ENCODE measurements at places on chromosomes 13 and 19.

GRCh38 chr19:1746401-1747284 lies 6.7 kb upstream of the ONECUT3 start:
- DNase-seq, result no peak

DNA sequence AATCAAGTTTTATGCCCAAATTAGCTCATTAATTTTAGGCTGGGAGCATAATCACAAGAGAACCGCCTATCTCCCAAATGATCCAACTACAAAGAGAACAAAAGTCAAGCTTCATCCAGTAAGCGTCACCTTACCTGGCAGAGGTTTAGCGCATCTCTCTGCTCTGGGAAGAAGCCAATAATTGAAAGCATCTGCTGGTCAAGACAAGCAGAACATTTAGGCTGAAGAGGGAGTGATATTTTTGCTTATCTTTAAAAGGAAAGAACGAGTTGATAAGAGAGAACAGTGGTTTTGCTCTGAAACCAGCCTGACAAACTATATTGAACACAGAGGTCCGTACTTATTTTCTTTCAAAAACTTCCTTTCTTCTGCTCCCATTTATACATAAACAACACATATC lies 242.1 kb downstream of the ENOX1 start:
- DNase-seq, result no peak

DNA sequence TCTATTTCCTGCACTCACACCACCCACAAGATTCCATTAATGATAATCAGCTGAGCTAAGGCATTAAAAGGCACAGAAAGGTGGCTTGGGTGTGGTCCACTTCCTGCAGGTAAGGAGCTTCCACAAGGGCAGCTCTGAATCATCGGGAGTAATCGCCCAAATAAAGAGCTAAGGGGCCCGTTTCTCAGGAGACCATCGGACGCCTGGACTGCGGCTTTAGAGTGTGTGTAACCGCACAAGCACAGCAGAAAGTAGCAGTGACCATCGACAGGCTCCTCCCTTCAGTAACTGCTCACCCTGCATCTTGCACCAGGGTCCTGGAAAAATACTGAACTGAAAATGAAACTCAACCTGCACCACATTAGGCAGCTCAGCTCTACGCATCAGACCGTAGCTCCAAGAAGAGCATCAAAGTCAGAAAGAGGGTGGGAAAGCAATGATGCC lies 6.0 kb downstream of the STK24 start:
- no peak for DNase-seq

DNA sequence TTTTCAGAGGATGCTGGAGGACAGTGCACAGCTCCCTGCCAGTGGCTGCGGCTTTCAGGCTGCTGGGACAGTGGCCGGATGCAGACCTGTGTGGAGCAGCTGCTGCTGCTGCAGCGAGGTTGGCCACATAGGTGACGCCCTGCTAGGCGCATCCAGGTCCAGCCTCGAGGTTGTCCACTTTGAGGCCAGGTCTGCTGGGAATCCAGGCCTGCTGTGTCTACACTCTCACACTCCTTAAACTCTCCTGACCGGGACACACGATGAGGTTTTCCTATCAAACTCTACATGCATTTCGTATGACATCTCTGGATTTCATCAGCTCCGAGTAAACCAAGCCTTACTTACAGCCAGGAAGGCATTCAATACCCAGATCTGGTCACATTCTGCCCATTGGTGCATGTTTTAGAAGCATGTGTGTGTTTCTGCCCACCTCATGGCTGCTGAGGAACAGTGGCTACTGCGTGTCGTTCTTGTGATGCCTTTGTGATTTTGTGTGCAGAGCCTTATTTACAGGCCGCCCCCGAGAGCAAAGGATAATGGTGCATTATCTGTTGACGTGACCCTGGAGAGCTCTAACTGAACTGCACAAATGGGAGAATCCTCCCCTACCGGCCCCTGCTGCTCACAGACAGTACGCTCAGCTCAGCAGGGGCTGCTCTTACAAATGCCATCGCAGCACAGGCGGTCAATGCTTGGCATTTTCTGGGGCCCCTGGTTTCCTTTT lies 12.3 kb upstream of the MCF2L start:
- DNase-seq, result no peak

All from activated gamma-delta T cell (primary cell).